Activated naive CD4-positive, alpha-beta T cell treated with anti-CD3 and anti-CD28 coated beads for 36 hours (primary cell): ENCODE measurements at places on chromosomes 16 and 17. TPM values are rescaled to one million over a fixed set of nuclear protein-coding genes. Genes with fewer than 3 reads are reported as not detected.
A peak's percentile ranks its signal among the peaks of the same experiment; 100 is the strongest.

GRCh38 chr16:10039220-10040096, 142.8 kb downstream of the GRIN2A start:
- no peak for DNase-seq

GRCh38 chr17:49789243-49789578, 730 bp downstream of the KAT7 start:
- DNase-seq, result no peak

- no peak for DNase-seq
Observed at GRCh38 chr16:17773698-17774101, 302.9 kb upstream of the XYLT1 start.

GRCh38 chr16:87369117-87369765, 14.3 kb downstream of the FBXO31 start:
- DNase-seq, result no peak

DNA sequence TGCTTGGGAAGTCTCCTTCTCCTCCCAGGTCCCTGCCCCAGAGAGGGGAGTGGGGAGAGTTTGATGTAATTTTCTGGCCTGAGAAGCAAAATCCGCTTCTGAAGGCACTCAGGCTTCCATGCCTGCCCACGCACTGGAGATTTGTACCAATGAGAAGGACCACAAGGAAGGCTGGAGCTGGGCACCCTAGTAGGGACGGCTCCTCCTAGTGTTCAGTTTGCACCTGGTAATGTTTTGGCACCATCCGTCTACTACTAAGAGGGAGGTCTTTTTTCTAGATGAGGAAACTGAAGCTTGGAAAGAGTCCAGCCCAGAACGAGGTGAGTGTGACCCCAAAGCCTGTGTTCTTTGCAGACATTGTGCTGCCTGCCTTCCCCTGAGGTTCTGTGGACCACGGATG, 83.6 kb upstream of the NLRP1 start:
- no peak for DNase-seq

GRCh38 chr16:27408012-27408601, 6.1 kb downstream of the IL21R start:
- DNase-seq, result peak; percentile 78

GRCh38 chr17:69232650-69233049, 4.0 kb upstream of the ABCA10 start:
- no peak for DNase-seq

GRCh38 chr17:57940653-57941329, 14.4 kb downstream of the CUEDC1 start:
- peak; percentile 32 for DNase-seq

DNA sequence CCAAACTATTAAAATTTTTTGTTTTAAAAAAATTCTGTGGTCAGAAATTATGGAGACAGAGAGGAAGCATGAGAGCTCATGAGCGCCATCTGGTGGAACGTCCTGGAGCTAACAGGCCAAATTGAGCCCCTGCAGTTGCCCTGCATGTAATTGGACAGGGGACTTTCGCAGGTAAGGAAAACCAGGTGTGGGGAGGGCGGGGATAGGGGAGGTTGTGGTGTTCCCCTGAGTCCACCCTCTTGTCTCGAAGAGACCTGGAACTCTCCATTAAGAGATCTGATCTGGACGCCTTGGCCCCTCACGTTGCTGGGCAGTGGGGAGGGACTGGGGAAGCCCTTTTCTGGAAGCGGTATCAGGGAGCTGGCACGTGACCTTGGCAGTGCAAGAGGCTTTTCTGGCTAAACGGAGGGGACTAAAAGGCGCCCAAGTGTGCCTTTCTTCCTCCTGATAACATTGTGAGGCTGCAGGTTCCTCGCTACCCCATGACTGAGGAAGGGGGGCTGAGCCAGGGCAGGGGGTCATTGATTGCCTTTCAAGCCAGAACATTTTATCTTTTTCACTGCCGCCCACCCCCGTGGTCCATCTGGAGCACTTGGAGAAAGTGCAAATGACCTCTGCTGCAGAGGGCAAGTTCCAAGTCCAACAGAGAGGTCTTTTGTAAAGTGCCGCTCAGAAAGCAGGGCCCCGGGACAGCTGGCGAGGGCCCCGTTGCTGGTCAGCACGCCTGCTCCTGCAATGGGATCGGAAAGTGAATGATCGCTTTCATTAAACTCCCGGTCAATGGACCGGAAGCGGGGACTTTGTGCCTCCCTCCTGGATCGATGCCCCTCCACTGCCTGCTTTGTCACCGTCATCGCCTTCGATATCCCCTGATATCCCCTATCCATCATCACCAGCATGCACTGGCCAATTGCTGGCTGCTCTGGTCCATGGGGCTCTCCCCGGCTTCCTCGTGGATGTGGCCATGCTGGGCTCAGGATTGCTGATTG, 18.4 kb downstream of the PDILT start:
- DNase-seq, result peak; percentile 75

DNA sequence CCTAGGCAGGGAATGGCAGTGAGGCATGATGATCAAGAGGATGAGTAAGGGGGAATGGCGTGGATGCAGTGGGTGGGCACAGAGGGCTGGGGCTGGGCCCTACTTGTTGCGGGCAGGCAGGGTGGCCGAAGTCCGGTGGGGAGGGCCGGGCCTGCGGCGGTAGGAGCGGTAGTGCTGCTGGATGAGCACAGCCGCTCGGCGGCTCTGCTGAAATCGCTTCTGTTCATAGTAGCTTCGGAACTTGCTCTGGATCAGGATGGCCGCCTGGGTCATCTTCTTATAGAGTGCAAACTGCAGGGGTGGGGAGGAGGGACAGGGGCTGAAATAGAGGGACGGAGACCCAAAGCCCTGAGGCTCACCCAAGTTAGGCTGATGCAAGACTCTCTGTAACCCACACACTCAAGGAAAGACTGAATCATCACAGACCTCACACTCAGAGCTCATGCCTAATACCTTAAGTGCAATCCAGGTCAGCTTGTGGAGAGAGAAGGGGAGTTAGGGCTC, 1.5 kb upstream of the SPAG7 start:
- peak; percentile 79 for DNase-seq

- DNase-seq, result no peak
Observed at GRCh38 chr16:8886593-8887430, 4.7 kb downstream of the LITAFD start.

DNA sequence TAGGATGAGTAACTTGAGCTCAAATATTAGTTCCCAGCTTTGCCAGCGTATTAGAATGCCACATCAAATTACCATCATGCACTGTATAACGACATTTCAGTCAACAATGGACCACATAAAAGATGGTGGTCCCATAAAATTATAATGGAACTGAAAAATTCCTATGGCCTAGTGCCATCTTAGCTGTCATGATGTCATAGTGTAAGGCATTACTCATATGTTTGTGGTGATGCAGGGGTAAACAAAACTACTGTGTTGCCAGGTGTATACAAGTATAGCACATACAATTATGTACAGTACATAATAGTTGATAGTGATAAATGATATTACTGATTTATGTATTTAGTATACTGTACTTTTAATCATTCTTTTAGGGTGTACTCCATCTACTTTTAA, 54.4 kb upstream of the NETO2 start:
- DNase-seq, result no peak

DNA sequence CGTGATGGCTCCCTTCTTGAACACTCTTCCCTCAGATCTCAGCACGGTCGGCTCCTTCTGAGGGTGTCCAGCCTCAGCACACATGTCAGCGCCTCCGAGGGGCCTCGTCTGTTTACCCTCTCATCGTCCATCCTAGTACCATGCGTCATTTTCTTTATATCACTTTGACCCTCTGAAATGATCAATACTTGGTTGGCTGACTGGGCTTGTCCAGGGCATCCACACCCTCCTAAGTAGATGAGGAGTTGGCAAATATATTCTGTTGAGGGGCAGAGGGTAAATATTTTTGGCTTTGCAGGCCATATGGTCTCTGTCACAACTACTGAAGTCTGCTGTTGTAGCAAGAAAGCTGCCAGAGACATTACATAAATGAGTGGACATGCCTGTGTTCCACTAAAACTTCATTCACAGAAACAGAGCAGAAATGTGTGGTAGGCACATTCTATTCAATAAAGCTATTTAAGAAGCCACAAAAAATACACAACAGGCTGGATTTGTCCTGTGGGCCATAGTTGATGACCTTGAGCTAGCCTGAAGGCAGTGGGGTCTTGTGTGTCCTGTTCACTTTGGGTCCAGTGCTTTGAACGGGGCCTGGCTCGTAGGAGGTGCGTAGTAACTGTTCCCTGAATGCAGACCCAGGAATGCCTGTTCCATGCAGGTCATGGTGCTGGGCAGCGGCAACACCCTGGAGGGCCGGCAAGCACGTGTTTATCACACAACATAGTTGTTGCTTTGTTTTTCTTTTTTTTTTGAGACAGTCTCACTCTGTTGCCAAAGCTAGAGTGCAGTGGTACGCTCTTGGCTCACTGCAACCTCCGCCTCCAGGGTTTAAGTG, 185.8 kb downstream of the SNX29 start:
- no peak for DNase-seq

The RND2 gene
- not detected for total RNA-seq

The TBC1D16 gene
- total RNA-seq, result 17.0 TPM

The SLC12A3 gene
- total RNA-seq, result not detected

The ST6GALNAC2 gene
- not detected for total RNA-seq

The KRT33B gene
- total RNA-seq, result not detected
